ENCODE measurements at places on chromosomes 3 and 15.

- DNase-seq: no peak
Observed at GRCh38 chr15:72139667-72140066, 21.5 kb downstream of the SENP8 start.

DNA sequence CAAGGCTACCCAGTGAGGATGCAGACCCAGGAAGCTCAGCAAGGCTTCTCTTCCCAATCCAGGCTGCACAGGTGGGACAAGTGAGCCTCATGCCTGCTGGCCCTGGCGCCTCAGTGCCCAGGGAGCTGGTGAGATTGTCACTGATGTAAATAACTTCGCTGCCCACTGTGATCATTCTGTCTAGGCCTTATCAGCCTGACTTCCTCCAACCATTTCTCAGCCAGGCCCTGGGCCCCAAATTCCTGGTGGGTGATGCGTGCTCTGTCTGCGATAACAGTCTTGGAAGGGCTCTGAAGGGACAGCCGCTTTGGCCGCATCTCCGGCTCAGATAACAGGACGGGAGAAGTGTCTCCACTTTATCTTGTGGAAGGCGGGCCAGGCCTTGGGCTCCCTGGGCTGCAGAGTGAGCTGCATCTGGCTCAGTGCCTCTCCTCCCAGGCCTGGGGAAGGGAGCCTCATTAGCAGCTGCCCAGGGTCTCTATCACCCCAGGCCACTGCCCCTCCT lies 2.2 kb upstream of the FBLN2 start:
- no peak for DNase-seq

GRCh38 chr3:141680620-141681389 lies 57.3 kb upstream of the RNF7 start:
- peak; percentile 75 for DNase-seq

DNA sequence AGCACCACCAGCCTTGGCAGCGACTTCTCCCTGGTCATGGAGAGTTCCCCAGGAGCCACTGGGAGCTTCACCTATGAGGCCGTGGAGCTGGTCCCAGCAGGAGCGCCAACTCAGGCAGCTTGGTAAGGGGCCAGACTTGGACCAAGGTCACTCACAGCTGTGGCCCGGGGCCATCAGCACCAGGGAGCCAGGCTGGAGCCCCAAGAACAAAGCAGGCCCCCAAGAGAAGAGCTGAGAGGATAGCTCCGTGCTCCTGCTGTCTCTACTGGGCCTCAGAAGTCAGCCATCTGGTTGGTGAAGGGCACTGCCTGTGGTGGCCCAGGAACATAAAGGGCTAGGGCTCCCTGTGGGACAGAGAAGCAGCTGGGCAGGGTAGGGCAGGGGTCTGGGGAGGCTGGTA lies 14.7 kb upstream of the CPNE9 start:
- no peak for DNase-seq

DNA sequence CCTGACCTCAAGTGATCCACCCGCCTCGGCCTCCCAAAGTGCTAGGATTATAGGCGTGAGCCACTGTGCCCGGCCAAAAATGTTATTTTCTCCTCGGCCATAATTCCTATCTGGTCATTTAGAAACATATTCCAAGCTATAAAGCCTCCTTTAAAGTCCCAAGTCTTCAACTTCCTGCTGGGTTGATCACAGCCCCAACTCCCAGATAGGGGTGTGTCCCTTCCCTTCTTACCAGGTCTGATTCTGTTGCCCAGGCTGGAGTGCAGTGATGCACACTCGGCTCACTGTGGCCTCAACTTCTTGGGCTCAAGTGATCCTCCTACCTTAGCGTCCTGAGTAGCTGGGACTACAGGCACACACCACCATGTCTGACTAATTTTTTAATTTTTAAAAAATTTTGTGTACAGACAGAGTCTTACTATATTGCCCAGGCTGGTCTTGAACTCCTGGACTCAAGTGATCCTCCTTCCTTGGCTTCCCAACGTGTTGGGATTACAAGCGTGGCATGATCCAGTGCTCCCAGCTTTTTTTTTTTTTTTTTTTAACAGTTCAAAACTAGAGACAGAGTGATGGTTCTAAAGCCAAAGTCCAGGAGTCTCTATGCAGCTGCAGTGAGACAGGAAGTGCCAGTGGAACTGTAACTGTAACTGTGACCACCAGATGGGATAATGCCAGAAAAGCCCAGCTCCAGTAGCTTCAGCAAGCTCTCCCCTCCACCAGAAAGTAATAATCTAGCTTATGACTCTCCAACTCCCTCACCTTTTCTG lies 8.2 kb upstream of the PRKAR2A start:
- no peak for DNase-seq

DNA sequence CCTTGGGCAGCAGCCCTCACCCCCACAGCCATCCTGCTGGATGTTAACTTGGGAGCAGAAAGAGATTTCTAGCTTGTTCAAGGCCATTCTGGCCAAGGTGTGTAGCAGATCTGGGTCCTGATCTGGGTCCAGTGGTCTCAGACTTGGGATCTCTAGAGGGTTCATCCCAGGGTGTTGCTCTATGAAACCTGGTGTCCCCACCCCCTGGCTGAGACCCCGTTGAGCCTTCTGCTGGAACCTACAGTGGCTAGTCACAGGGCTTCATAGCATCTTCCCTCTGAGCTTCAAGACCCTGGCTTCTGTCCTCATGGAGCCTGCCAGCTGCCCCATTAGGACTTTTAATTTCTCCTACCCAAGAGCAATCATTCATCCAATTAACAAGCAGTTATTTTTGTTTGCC lies 64.3 kb downstream of the EPHB1 start:
- DNase-seq: no peak

DNA sequence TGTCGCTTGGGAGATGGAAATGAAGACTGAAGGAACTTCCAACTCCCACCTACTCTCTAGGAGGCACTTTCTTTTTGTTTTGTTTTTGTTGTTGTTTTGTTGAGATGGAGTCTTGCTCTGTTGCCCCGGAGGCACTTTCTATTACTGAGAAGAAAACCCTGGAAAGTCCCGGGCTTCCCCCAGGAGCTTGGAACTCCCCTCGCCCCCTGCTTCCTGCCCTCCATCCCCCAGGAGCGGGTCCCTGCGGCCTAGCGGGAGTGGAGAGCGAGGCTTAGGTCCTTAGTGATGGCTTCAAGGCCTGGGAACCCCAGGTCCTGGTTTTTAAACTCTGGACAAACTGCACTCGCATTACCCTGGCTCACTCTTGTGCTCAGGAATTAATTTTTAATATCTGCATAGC lies 195.7 kb downstream of the OCA2 start:
- no peak for DNase-seq

- DNase-seq: no peak
Observed at GRCh38 chr15:70225416-70225815, 127.7 kb upstream of the TLE3 start.

GRCh38 chr3:18529631-18530030 lies 104.5 kb upstream of the SATB1 start:
- no peak for DNase-seq

DNA sequence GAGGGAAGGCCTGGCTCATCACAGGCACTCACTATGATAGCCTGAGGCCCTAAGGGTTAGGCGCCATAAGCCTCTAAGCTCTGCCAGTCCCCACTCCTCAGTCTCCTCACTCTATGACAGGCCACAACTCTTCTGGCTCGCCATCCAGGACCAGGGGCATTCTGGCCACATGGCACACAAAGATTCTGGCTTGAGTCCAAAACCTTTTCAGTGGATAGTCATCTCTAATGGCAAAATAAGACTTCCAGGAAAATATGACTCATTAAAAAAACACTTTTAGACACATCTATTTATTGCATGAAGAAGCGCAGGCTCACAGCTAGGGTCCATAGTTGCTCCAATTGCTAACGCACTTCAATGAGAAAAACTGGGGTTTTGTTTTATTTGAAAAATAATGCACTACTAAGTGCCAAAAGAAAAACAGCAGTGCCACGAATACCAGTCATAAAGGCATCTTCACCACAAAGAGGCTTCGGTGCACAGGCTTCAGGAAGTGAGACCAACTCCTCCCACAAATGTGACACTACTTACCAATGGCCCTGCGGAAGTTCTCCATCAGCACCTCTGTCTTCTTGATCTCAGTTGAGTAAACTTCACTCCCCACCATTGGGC lies 11.1 kb downstream of the RUVBL1 start:
- peak; percentile 86 for DNase-seq

DNA sequence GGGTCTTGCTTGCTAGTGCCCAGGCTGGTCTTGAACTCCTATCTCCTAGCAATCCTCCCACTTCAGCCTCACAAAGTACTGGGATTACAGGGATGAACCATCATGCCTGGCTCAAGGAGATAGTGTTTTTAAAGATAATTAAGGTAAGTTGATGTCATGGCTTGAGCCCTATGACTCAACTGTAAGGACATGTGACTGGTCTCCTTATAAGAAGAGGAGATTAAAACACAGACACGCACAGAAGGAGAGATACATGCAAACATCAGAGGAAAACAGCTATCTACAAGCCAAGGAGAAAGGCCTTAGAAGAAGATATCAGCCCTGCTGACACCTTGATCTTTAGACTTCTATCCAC lies 220.4 kb upstream of the GADL1 start:
- no peak for DNase-seq

DNA sequence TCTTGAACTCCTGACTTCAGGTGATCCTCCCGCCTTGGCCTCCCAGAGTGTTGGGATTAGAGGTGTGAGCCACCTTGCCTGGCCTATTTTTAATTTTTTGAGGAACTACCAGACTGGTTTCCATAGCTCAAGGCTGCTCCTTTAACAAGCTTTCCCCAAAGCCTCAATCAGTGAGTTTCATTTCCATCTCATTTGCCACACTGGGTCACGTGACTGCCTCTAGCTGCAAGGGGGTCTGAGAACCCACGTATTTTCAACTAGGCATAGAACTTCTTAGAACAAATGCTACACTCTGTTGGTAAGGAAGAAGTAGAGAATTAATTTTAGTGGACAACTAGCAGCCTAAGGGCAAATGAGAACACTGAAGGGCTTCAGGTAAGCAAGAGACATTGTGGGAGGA lies 3.1 kb upstream of the CD276 start:
- no peak for DNase-seq

DNA sequence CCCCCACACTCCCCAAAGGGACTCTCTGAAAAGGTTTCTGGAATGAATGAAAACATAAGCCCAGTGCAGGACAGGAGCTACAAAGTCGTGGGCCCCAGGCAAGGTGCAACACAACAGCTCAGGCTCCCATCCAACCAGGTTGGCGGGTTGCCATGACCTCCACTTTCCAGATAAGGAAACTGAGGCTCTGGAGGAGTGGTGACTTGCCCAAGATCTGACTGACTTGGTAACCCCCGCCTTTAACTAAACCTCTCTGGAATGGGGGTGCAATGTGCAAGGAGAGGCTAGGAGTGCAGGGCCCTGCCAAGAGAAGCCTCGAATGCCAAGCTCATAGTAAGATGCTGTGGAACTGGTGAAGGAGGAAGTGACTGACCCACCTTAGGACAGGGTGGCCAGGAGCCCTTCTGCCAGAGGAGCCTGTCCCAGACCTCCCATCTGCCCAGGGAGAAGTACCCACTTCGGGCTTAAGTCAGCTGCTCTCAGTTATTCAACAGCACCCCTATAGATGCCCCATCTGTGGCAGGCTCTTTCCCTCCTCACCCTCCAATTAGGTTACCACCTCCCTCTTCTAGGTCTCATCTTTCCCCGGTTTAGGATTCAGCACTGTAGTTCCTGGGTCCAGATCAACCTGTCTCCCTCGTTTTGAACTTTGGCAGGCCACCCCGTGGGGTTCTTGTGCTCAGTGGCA lies 553 bp upstream of the TNNC1 start:
- DNase-seq: no peak

DNA sequence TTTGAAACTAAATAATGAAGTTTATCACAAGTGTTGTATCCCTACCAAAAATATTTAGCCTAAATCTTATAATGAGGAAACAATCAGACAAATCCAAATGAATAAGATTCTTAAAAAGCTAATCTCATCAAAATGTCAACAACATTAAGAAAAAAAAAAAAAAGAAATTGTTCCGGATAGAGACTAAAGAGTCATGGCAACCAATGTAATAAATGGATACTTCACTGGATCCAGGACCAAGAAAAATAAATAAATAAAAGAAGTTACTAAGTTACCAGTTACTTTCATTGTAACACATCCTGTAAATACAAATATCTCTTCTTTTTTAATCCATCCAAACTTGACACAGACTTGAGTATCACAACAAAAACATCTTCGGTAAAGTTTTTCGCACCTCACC lies 607 bp downstream of the MRPL47 start:
- no peak for DNase-seq

GRCh38 chr3:15434756-15435155 lies 7.4 kb downstream of the EAF1 start:
- DNase-seq: no peak

GRCh38 chr3:184952671-184953070 lies 140.7 kb downstream of the VPS8 start:
- no peak for DNase-seq

DNA sequence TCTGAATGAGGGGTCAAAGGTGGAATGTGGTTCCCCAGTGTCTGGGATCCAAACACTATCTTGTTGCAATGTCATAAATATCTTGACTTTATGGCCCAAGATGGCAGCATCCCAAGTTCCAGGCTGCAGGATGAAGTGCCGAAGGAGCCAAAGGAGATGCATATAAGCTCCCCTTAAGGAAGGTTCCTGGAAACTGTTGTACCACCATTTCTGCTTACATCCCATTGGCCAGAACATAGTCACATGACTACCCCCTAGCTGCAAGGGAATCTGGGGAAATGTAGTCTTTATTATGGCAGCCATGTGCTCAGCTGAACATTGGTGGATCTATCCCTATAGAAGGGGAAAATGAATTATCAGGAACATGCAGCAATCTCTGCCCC lies 54.3 kb downstream of the BDH1 start:
- DNase-seq: no peak

DNA sequence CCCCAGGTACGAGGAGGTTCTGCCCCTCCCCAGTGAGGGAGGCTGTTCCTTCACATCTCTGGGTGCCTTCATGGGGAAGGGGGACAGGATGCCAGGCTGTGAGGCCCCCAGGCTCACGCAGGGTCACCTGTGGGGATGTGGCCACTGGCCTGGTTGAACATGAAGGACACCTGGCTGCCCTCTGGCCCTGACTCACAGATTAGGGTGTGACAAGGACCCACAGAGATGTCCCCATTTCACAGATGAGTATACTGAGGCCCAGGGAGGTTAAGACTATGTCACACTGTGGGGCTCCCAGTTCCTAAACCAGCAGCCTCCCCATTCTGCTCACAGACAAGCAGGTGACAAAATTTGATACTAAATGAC lies 42.4 kb downstream of the PCSK6 start:
- DNase-seq: no peak

GRCh38 chr3:197580253-197580691 lies 24.5 kb upstream of the BDH1 start:
- no peak for DNase-seq

DNA sequence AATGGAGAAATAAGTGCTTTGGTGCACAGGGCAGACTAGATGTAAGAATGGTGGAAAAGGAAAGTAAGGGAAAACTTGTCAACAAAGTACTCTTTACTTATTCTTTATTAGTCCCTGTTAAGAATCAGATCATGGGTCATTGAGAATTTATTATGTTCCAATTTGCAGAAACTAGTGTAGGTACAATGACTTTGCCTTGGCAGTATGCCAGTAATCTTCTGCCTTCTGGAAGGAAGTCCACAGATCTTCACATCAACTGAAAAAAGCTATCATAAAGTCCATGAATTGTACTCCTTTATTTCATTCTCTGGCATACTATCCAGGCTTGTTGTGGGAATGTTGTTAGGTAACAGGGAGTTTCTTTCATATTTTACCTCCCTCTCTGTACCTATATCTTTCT lies 88.2 kb upstream of the FLNB start:
- DNase-seq: no peak

GRCh38 chr3:182959474-182960350 lies 20.6 kb downstream of the DCUN1D1 start:
- DNase-seq: no peak

All from bronchial epithelial cell (primary cell).